ENCODE measurements at places on chromosomes 13 and 19.

DNA sequence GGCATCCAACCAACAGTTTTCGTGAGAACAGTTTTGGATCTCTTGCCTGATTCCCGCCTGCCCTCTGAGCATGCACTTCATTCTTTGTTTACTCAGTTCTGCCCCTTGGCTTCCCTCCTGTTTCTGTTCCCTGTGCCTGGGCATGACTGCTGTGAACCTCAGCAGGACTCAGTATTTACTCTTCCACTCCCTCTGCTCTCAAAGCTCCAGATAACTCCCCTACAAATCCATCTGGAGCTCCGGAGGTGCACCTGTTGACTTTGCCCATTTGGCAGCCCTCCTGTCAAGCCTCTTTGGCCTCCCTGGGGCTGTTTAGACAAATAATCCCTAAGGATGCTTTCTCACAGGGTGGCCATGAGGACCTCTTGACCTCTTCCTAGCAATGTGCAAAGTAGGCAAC is 34.2 kb upstream of the ARGLU1 start:
- no peak for DNase-seq

- DNase-seq = no peak
Observed at GRCh38 chr13:26590951-26591350, 33.5 kb downstream of the WASF3 start.

GRCh38 chr13:77916488-77916887 is 2.1 kb downstream of the EDNRB start:
- no peak for DNase-seq

DNA sequence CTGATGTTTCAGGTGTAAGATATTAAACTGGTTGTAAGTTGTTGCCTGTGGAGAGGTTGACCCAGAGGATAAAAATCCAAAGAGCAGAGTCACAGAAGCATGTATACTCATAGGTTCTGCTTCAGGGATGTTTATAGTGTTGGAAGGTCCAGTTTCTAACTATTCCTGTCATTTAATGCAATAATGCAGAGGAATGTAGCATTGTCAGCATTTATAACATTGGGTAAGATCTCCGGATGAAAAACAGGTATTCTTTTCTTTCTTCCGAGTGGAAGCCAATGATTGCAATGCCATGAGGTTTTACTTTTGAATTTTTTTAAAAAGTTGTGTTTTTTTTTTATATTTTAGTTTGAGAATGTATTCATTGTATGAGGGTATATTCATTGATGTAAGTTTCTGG is 771.0 kb downstream of the PCDH9 start:
- no peak for DNase-seq

GRCh38 chr19:43811837-43812236 is 9.6 kb upstream of the LYPD5 start:
- DNase-seq = no peak

DNA sequence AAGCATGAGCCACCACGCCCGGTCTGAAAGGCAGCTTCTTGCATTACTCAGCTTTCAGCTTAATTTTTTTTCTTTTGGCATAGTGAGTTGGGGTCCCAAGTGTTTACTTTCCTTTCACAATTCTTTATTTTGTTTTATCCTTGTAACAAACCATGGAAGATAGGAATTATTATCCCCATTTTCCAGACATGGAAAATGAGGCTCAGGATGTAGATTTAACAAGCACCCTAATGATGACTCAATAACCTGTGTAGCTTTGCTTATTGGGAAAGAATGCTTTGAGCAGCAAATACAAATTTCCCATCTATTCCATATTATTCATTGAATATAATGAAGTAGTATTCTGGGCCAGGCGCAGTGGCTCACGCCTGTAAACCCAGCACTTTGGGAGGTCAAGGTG is 13.5 kb upstream of the COG3 start:
- no peak for DNase-seq

- DNase-seq = no peak
Observed at GRCh38 chr19:47435196-47435595, 15.9 kb upstream of the MEIS3 start.

DNA sequence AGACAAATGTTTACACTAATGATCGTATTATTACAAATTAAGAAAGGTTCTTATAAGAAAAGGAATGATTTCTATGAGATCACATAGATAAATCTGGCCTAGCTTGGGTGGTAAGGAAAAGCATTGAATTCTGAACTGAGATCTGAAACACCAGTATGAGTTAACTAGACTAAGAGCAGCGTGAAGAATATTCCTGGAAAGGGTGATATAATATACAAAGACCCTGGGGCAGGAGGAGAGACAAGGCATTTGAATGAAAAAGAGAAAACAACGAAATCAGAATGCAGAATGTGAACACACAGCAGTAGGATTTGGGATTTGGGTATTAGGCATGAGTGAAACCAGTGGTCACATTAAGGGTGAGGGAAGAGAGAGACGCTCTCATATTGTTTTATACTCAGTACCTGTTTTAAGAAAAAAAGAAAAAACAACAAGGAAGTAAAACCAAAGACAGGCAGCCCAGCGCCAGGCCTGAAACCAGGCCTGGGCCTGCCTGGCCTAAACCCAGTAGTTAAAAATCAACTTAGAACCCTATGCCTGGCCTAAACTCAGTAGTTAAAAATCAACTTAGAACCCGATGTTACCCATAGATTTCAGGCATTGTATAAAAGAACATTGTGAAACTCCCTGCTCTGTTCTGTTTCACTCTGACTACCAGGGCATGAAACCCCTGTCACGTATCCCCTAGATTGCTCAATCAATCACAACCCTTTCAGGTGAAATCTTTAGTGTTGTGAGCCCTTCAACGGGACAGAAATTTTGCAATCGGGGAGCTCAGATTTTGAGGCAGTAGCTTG is 287.1 kb downstream of the ITGBL1 start:
- DNase-seq = no peak

DNA sequence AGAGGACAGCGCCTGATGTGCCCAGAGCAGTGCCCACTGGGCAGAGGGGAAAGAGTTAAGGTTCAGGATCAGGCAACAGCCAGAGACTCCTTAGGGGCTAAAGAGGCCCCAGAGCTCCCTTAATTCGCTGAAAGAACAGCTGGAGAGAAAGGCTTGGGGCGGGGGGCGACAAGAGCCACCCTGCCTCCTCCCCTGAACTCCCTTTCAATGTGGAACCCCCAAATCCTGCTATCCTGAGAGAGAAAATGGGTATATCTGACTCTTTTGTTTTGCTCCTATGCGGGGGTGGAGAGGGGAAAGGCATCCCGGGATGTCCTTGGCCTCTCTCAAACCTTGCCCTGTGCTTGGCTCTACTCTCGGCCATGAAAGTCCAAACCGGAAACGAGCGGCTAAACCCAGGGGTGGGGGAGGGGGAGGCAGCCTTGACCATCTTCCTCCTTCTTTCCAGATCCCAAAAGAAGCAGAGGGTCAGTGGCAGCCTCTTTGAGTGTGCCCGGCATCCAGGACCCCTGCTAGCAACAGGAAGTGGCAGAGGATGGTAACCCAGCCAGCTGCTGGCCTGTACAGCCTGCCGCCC is 4.7 kb downstream of the PRKACA start:
- no peak for DNase-seq

- DNase-seq = no peak
Observed at GRCh38 chr13:35675651-35676050, 199.2 kb upstream of the MAB21L1 start.

DNA sequence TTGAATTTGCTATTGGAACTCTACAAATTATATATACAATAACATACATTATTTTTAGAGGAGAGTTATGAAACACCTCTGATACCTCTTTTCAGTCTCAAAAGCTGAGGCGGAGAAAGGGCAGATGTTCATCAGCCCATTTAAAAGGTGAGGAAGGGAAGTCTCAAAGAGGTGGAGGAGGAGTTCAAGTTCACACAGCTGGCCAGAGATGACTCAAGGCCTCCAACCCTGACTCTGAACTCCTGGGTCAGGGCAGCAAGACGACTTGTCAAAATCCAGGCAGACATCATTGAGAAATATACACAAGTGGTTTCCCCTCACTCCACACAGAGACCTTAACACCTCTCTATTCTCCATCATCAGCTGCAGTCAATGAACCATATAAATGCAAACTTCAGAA is 2.1 kb downstream of the SIAH3 start:
- DNase-seq = no peak

DNA sequence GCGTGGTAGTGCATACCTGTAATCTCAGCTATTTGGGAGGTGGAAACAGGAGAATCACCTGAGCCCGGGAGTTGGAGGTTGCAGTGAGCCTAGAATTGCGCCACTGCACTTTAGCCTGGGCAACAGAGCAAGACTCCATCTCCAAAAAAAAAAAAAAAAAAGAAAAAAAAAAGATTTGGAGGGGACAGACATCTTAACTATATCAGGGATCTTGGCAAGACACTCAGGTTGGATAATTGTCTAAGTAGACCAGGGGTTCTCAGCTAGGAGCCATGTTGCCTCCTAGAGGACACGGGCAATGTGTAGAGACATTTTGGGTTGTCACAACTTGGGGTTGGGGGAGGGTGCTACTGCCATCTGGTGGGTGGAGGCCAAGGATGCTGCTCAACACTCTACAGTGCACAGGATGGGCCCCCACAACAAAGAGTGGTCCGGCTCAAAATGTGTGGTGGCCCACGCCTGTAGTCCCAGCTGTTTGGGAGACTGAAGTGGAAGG is 1.9 kb upstream of the ZNF580 start:
- DNase-seq = no peak

DNA sequence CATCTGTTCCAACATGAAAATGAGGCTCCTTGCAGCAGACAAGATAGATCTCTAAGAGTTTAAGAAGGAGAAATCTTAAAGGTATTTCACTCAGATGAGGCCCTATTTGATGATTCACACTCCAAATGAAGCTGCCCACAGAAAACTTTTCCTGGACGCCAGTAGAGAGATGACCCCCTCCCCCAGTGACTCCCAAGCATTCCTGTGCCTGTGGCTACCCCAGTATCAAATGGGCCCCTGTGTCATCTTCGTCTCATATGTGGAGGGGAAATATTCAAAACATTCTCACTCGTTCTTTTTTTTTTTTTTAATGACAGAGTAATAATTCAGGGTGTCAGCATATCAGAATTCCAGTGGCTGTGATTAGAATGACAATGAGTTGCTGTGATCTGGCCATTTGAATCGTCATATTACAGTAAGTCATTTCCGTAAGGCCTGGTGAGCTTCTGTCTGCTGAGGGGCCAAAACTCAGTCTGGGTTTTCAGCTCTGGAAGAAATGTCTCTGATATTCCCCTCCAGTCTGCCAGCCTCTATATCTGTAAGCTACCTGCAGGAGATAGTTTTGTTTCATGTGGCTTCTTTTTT is 194.7 kb downstream of the URI1 start:
- no peak for DNase-seq

DNA sequence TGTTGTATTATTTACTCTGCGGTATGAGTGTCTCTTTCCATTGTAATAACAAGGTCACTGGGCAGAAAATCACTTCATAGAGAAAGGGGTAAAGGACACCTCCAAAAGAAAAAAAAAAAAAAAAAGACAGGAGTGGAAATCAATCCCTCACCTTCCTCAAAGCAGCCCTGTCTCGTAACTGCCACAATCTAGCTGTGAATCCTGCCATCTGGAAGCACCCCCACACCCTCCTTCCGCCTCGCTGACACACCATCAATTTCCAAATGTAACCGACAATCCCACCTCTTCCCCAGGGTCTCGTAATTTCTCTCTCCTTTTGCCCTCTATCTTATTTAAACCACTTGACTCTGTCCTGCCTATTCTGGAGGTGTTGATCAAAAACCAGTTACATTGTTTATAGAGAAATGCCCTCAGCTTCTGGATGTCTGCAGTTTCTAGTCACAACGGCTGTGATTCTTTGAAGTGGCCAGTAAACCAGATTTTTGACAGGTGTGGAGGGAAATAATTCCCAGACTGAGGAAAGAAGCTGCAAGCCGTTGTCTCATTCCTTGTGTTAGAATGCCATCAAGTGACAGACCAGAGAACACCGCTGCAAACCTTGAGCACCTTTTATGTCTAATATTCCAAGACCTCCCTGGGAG is 9.1 kb upstream of the POP4 start:
- no peak for DNase-seq

- DNase-seq = no peak
Observed at GRCh38 chr13:44951184-44951583, 38.1 kb downstream of the NUFIP1 start.

DNA sequence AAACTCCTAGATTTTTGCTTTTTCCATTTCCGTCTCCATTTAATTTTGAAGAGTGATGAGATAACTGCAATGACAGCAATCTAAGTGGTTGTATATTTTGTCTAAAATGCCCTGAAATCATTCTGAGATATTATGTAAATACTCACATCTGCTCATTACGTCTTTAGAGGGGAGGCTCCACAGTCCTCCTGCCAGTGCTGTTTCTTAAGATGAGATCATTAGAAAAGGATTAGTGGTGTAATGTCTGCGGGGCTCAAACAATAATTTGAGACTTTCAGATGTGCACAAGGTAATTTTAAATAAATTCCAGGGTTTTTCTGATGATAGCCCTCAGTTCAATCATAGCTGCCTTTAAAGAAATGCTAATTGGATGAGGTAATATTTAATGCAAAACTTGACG is 437.9 kb downstream of the FOXO1 start:
- no peak for DNase-seq

GRCh38 chr19:18991006-18991405 is 42.3 kb downstream of the SUGP2 start:
- DNase-seq = no peak

DNA sequence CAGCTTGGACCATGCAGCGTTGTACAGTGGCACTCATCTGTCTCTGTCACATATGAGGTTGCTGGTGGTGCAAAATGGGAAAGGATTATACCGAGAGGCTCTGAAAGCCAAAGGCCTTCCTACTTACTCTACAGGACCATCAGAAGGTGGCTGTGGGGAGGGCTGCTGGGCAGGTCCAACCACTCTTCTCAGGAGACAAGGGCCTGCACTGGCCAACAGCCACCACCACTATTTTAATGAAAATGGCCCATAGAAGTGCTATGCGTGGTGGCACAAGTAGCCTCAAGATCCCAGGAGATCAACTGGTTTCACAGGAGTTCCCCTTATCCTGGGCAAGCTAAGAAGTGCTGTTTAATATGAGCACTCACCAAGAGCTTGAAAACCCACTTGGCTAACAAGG is 52.3 kb downstream of the MRPL57 start:
- no peak for DNase-seq

DNA sequence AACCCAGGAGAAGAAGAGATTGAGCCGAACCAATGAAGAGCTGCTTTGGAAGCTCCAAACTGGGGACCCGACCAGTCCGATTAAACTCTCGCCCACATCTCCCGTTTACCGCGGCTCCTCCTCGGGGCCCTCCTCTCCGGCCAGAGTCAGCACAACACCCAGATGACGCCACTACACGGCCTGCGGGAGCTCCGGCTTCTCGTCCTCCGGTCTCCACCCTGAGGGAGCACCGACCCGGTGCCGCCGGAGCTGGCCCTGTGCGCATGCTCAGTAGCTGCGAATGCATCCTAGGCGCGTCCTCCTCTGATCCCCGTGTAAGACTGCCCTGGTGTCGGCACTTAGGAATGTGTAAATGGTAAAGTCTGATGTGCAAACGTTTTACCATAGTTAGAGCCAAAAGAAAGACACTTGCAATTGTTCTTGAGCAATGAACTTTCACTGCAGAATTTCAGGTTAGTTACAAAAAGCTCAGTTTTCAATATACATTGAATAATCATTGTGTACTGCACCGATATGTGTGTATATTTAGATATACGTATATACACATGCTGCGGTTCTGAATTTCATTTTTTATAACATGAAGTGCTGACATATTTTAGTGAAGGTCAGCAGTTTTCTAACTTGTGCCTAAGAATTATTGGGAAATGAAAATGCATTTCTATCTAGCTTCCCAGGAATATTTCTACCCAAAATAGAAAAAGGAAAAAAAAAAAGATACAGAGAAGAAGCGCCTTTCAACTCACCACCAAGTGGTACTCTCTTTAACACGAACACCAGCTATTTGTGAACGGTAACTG is 92.2 kb downstream of the SLC7A1 start:
- DNase-seq = no peak

Measured in NCI-H1436 treated with DMSO at 0.1 percent for 48 hours (cell line).